Sciatic nerve (tissue), 2 donors: ENCODE measurements at places on chromosomes 4 and X.

DNA sequence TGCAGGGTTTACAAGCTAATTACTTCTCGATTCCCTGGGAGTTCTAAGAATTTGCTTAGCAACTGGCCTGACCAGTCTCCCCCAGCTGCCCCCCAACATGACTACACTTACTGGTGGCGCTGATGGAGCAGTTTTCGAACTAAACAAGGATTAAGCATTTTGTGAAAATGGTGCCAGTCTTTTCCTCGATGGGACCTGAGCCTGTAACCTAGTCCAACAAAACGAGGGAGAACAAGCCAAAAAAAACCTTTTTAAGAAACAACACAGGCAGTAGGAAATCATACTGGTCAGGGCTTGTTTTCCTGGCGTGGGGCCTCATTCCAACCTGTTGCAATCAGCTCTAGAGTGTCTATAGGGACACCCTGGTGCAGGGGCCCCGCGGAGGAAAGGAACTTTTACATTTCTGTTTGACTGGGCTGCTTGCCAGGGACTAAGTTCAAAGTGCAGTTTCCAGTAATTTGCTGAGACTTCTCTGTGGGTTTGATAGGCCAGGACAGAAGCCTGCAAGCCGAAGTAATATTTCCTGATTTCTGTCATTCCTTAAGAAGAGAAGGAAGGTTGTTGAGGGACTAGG, 158.7 kb downstream of the SPRY1 start:
- peak; percentile 94 for DNase-seq

DNA sequence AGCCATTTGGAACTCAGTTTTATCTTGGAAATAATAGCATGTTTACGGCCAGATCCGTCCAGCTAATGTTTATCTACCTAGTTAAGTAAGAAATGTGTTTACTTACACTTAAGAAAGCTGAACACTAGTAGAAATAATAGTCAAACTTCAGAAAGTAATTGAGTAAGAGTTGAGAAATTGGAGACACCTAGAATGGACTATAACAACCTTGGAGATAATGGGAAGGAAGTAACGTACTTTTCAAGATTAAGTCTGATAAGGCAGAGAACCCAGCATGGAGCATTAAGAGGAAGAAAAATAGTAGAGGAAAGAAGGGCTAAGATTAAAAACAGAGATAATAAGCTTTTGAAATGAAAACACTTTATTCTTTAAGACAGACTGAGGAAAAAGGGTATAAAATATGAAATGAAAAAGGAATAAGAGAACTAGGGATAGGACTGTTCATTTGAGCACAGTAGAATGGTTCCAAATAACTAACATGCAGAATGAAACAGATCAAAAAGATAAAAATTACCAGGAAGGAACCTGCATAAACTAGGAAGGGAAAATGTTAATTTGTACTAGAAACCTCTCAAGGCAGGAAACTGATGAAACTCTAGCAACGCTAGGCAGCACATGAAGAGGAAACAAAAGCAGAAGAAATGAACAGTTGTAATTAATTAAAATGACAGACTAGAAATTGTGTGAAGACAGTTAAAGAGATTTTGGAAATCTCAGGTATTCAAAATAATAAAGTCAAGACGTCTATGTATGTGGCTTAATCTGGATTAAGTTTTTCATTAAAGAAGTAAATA, 71.7 kb downstream of the FBXW7 start:
- DNase-seq = no peak

DNA sequence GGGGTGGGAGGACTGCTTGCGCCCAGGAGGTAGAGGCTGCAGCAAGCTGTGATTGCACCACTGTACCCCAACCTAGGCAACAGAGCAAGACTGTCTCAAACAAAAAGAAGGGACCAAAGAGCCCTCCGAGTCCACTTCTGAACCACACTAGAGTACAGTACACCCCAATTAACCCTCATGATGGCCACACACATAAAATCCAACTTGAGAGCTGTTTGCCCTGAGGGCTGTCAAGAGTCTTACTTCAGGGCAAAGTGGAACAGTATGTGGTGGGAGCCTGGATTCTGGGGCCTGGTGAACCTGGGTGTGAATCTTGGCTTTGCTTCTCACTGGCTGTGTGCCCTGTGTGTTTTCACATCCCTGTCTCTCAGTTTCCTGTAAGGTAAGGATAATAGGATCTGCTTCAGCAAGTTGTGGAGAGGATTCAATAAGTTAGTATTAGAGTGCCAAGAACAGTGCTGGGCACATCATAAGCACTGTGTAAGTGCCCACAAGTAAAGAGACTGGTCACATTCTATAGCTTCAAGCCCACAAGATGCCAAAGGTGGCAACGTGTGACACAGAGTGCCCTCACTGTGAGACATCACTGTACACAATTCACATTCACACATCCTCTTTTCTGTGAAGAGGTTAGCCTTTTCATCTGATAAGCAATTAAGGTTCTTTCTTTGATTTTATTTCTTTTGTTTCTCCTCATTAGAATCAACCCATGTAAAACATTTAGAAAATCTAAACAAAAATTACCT, 52.1 kb downstream of the LEF1 start:
- DNase-seq = no peak

GRCh38 chrX:31499109-31499508, 427.3 kb upstream of the FTHL17 start:
- DNase-seq = no peak

- DNase-seq = no peak
Measured at GRCh38 chr4:174553031-174553430, 30.7 kb upstream of the HPGD start.

DNA sequence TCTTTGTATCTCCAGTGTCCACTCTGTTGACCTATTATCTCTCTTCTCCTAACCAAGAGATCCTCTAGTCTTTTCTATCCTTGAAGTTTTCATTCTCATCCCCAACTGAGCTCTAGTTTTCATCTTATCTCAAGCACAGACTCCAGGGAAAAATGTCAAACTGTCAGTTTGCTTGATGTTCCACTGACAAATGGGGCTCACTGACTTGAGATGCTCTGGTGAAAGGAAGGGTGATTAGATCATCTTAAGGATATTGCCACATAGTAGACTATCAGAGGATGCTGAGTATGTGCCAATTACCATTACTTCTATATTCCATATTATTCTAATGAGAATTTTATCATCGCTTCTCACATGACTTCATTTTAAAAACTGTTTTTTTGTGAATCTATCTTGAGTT, 2008.2 kb downstream of the ARAP2 start:
- no peak for DNase-seq

DNA sequence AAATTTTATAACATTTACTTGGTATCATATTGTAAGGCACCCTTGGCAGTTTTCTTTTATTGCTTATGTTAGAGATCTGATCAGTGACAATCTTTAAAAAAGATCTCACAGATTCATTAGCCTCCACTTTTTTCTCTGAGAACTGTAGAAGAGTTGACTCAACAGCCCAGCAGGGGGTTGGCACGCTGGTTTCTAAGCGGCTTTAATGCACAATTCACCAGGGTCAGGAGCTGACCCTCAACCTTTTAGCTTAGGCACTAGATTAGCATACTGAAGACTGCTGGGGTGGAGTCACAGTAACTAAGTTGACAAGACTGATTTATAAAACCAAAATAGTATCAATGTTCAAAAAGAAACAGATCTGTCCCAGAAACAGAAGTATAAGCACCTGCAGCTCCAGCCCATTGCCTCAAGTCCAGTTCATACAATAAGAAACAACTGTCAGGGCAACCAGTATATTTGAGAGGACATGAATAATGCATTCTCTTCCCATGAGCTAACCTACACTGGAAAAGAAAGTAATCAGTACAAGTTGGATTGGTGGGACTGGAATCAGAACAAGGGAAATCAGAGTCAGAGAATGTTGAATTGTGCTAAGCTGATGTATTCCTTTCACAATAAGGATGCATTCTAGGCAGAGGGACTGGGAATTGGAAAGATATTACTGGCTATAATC, 77.6 kb downstream of the PDE5A start:
- DNase-seq = no peak

DNA sequence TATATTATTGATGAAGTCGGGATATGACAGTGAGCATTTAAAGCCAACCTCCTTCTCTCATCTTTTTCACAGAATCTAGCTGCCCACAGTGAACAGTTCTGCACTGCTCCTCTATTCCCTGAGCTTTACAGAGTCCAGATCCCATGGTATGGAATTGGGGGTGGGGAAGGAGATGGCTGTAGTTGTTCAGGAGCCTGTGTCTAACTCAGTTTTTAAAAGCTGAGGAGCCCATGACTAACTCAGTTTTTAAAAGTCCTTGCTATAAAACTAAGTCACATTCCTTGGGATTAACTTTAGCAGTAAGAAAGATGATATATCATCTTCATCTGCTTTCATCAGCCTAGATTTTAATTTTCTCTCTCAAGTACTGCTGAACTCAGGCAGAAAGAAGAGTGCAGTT, 96.4 kb upstream of the STIM2 start:
- no peak for DNase-seq

DNA sequence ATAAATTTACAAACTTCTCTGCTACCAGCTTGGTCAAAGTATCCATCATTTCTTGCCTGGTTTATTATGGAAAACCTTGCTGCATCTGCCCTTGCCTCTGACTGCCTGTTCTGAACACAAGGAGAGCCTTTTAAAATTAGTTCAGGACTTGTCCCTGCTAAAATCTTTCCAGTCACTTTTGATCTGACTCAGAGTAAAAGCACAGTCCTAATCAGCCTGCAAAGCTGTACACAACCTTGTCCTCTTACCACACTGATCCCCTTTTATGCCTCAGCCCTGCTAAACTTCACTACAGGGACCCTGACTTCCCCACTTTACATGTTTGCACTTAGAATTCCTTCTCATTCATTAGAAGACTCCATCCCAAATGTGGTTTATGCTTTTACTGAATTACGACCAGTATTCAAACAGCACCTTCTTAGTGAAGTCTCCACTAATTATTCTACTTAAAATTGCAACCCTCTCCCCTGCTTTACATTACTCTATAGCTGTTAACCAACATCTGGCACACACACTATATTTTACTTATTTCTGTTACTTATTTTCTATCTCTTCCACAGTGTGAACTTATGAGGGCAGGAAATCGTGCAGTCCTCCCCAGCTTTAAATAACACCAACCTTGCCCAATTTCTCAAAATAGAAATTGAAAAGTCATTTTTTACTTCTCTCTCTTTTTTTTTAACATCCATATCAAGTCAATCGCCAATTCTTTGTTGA, 6.3 kb downstream of the GABRA4 start:
- no peak for DNase-seq

DNA sequence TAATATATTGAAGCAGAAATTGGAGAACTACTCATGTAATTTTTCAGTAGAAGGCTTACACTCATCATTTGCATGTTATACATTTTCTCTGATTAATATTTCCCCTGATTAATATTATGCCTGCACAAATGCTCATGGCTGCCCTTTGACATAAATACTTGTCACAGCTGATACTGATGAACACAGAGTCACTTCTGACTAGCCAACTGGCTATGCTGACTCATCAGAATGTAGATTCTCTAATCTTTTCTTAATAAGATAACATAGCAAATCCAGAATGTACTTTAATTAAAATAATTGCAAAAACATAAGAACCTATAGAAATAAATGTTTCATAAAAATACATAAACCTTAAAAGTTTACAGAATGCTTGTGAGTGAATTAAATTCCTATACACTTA, 52.4 kb upstream of the C4orf54 start:
- DNase-seq = no peak

DNA sequence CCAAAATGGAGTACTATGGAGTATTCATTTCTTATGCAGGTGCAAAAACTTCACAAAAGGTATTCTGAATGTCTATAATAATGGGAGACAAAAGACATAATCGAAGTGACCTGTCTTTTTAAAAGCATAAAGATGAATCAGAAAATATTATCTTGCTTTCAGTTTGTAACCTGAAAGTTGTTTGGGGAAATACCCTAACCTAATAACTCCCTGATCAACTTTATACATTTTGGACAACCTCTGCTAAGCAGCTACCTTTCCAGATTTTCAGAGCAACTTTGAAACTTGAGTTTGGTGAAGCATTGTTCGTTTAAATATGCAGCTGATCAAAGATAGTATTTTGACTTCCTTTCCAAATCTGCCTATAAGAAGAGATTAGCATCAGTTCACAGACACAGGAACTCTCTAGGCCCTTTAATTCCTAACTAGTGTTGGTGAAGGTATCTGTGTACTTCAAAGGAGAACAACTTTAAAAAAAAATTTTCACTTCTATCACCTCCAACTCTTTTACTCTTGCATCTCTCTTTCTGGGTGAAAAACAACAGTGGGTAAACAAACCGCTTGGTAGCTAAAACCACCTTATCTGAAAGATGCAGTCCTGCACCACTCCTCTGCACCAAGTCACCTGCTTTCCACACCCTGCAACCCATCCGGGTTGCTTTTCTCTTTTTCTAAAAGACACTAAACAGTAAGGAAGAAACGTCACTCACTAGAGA, 26.5 kb downstream of the CD40LG start:
- DNase-seq = no peak

- DNase-seq = no peak
Measured at GRCh38 chr4:153154007-153154975, 50.0 kb upstream of the TRIM2 start.

DNA sequence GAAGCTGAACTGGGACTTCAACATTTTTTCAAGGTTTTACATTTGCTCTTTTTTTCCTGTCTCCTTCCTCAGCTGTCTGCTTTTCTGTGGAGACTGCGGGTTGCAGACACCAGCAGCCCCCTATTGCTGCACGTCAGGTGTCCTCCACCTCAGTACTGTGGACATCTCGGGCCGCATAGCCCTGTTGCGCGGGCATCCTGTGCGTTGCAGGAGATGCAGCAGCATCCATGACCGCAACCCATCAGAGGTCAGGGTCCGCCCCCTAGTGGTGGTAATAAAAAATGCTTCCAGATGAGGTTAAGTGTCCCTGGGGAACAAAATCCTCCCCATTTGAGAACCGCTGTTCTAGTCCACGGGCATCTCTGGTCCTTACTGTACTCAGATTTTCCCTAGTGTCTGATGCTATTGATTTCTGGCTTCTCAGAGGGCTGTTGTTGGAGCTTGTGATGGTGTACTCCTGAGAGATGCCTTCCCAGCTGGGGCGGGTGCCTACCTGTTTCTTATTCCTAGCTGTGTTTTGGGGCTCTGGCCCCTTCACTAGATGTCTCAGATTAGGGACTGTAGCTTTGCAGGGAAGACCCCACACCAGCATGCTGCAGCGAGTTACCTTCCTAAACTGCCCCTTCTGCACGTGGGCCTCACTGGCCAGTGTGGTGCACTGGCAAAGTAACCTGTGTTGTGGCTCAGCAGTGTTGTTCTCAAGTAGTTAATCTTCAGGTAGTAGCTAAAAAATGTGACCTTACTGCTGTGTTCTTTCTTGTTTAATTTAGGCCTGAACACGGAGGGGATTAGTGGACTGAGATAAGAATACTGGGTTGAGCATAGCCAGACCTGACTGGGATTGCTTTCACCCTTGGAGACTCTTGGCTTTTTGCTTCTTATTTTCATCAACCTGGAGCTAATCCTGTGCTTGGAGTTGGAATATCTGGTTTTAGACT, 28.2 kb downstream of the NSD2 start:
- peak; percentile 78 for DNase-seq

DNA sequence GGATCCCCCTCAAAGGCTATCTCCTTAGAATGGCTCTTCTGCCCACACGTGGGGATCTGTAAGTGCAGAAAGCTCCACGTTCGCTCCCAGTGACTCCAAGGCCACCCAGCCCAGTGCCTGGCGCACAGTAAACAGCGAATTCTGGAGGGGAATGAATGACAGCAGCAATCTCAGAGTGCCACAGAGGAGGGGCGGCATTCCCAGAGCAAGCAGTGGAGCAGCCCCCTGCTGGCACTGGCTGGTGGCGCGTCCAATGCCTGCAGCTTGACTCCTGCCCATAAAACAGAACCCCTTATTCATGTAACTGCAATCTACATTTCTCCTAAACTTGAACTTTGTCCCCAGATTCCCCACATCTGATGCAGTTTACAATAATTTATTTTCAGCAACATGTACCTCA, 6.9 kb upstream of the HELT start:
- DNase-seq = no peak

GRCh38 chrX:13837290-13837745, 20.4 kb upstream of the GPM6B start:
- no peak for DNase-seq
